Mucosa of descending colon (tissue), 3 donors: ENCODE measurements at places on chromosomes 12 and 14. TPM values are rescaled to one million over a fixed set of nuclear protein-coding genes. Genes with fewer than 3 reads are reported as not detected.

GRCh38 chr12:118377021-118377883 lies 897 bp downstream of the SUDS3 start:
- DNase-seq = no peak

DNA sequence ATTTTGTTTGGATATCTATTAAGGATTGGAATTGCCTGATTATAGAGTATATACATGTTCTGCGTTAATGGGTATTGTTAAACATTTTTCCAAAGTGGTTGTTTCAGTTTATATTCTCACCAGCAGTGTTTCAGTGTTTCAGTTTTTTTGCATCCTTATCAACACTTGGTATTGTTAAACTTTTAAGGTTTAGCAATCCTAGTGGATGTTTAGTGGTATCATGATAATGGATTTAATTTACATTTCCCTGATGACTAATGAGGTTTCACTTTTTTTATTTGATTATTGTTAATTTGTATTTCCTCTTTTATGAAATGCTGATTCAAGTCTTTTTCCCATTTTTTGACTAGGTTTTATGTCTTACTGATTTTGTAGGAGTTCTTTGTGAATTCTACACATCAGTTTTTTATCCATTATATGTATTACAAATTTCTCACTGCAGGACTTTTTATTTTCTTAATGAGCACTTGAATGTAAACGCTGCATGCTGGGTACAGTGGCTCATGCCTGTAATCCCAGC lies 23.7 kb downstream of the YLPM1 start:
- no peak for DNase-seq

GRCh38 chr14:102320033-102320660 lies 601 bp downstream of the ZNF839 start:
- DNase-seq = peak; percentile 46

- peak; percentile 93 for DNase-seq
These were observed 5.9 kb upstream of the BAZ2A start for GRCh38 chr12:56635806-56636674.

- no peak for DNase-seq
These were observed 20.2 kb downstream of the UBE3B start for GRCh38 chr12:109497675-109498074.

DNA sequence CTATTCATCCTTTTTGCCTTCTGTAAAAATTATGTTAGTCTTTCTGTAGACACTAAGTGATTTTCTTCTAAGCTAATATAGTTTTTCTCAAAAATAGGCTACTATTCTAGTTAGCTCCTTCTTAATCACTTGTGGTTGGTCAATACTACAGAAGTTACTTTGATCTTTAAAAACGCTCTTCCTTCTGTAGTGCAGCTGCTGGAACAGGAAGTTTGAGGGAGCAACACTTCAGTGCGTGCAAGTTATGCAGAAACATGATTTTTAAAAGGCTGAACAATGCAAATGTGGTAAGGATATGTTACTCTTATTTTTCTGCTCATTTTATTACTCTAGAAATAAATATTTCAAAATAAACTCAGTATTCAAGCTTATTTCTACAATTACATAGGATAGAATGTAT lies 11.1 kb upstream of the RERGL start:
- DNase-seq = no peak

DNA sequence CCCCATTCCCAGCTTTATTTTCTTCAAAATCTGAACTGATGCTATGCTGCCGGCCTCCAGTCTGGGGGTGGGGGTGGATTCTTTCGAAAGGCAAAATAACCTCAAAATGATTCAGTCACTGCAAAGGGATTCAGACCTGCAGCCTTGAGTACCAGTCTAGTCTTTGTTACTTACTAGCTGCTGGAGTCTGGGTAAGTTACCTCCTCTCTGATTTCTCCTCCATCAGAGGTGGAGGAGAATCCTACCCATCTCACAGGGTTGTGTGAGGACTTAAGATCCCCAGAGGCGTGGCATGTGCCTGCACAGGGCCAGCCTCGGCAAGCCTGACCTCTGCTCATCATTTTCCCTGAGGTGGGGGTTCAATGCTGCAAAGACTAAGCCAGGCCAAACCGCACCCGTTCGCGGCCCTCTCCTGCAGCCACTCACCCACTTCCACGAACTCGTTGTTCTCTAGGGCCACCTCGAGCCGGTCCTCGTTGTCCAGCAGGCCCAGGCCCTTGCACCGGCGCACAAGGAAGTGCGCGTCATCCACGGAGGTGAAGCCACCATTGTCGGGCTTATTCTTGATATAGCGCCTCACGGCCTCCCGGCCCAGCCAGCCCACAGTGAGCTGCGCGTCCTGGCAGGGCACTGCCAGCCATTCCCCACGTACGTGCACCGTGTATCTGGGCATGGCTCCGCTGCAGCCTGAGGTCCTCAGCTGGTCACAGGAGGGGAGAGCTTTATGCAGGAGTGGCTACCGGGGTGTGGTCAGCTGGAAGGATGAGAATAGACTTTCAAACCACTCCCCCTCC lies 709 bp downstream of the HAL start:
- DNase-seq = no peak

DNA sequence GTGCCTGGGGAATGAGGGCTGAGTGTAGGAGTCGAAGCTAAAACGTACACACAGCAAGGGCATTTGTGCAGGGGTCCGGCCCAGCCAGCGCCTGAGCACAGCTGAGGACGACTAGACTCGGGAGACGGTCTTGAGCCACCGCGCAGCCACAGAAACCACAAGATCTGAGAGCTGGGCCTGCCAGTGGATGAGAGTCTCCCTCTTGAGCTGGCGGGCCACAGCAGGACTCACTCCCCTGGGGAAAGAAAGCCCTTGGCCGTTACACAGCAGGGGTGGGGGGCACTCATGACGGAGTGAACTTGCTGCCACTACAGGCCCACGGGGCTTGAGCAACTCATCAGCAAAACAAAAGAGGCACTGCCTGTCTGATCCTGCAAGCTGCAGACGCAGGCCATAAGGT lies 23.0 kb downstream of the STX2 start:
- no peak for DNase-seq

DNA sequence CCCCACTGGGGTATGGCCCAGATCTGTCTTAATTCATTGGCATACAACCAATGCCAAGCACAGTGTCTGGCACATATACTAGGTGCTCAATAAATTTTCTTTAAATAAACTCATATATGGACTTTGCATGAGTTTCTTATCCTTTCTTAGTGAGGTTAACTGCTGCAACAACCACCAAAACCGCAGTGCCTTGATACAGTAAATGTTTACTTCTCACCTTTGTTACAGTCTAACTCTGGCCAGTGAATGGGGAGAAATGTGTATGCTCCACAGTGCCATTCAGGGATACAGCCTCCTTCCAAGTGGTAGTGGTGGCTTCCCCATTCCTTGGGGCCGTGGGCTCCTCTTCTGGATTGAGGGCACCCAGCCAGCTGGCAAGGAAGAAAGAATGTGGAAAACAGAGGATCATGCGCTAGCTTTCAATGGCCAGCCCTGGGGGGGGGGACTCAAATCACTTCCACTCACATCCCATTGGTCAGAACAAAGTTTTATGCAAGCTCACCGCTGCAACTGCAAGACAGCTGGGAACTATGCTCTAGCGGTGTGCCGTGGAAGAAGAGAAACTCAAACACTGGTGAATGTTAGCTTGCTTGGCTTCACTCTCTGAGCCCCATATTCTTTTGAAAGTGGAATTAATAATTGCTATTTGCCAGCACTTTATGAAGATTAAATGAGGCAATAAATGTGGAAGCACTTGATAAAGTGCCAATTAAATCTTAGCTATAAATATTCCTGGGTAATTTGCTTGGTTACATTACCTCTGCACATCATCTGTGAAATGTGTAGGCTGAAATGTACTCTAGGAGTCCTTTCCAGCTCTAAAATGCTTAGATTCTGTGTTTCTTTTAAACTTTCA lies 51.0 kb upstream of the SOCS2 start:
- DNase-seq = no peak

DNA sequence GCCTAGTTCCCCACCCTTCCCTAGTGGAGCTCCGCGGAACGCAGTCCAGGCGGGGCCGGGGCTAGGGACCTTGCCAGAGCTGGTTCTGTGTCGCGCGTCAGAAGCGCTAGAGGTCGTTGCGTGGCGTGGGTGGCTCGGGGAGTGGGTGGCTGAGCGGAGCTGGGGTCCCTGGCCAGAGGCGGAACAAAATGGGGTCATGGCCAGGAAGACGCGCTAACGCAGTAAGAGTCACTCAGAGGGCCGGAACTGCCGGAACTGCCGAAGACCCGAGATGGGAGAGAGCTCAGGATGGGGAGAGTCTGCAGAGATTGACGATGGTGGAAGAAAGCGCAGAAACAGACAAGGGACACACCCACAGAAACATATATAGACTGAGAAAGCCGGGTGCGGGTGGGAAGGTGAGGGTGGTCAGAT lies 4.8 kb downstream of the DGKA start:
- DNase-seq = peak; percentile 42

- DNase-seq = no peak
These were observed 53.8 kb downstream of the FZD10 start for GRCh38 chr12:130216031-130216430.

GRCh38 chr12:46153268-46153872 lies 115.5 kb downstream of the SLC38A1 start:
- DNase-seq = no peak

DNA sequence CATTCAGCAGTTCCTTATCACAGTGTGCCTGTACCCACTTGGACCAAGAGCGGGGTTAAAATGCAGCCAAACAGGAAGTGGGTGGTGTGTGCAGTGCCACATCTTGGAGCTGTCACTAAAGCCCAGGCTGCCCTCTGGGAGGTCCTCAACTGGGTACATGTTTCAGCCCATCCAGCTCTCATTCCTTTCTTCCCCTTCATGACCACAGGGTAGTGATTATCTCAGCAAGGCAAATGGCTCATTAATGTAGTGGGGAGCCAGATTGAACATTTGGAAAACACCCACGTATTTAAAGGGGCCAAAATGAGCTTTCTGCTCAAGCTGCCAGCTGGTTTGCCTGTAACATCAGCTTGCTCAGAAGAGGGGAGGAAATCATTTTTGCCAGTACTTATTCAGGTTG lies 210.8 kb upstream of the BTG1 start:
- no peak for DNase-seq

DNA sequence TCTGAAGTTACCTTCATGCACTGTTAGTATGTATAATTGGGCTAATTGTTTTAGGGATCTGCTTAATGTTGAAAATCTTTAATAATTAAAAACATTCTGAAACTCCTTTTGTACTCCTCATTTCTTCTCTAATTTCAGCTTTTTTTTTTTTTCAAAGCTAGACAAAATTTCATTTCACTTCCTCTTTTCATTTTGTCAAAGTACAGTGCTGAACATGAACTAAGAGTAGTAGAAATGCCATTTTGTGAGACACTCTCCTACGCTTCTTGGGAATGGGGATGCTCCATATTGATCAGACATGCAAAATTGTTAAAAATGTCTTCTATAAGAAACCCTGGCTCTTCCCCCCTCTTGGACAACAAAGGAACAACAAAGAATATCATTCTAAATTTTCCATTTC lies 1.7 kb downstream of the ABCD2 start:
- no peak for DNase-seq

DNA sequence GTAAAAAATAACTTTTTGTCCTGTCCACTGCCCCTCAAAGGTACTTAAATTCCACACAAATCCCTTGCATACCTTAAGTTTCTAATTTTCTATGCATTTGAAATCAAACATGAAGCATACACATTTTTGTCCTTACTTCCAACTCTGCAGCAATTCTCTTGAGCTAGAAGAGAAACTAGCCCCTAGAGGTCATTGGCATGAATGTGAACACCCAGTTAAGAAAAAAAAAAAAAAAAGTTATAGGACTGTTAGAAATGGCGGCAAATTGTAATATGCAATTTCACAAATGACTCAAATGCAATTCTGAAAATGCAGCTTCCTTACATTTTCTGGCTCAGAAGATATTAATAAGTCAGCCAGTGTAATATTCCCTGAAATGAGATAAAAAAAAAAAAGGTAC lies 4.6 kb upstream of the ESR2 start:
- DNase-seq = no peak

DNA sequence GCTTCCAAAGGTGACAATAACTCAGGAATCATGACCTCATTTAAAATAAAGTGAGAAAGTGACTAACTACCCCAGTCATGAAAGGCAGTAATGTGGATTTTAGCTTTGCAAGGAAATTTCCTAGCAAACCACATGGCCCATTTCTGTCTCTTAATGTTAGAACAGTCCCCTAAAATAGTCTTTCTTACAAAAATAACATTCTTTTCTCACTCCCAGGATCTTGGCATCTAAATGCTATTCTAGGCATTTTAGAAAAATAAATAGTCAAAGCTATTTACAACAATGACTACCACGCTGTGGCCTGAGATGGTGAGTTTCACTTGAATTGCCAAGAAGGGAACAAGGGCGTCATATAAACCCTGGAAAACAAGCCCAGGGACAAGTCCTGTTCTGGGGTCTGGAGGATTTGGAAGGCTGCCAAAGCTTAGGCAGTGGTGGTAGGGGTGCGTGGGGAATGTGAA lies 101.2 kb upstream of the CCDC175 start:
- DNase-seq = no peak

GRCh38 chr14:87992346-87992717 lies 650 bp downstream of the GALC start:
- DNase-seq = no peak

DNA sequence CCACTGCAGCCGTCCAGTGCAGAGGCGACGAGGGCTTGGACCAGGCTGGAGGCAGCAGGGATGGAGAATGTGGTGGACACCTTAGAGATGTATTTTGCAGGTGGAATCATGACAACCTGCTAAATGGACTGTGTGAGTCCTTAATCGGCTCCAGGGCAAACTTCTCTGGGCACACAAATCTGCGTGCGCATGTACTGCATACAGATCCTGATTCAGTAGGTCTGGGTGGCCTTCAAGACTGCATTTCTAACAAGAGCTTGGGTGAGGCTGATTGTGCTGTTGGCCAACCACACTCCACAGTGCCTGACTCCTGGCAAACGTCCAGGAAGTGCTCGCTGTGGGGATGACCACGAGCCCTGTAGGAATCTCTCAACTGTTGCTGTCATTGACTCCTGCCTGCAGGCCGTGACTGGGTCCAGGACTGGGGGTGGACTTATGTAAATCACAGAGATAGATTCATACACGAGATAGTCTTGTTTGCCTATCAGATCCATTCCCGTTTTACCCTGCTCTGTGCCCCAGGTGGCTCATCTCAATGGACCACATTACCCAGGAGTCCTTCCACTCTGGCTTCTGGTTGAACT lies 27.2 kb downstream of the JDP2 start:
- DNase-seq = no peak

DNA sequence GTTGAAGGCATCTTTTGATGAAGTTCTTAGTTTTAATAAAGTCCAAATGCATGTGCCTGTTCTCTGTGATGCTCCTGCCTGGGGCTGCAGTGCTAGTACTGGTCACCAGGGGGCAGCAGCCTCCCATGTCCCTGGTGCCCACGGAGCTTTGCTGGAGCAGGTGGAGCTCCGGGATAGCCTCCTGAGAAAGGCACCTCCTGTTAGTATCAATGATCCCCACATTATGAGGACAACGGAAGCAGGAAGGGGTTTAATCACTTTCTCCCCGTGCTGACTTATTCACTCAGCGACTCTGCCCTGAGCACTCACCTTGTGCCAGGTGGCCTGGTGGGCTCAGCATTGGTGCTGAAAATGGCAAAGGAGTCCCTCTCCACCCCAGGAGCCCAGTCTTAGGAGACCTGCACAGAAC lies 123.0 kb upstream of the PZP start:
- peak; percentile 82 for DNase-seq

GRCh38 chr12:60704171-60704914 lies 1108.5 kb downstream of the SLC16A7 start:
- DNase-seq = no peak

GRCh38 chr14:89920056-89920455 lies 34.5 kb downstream of the EFCAB11 start:
- DNase-seq = no peak

GRCh38 chr12:130499474-130499873 lies 161.8 kb downstream of the PIWIL1 start:
- no peak for DNase-seq

The MAP4K5 gene
- 65.8 TPM for total RNA-seq

The IL23A gene
- 0.55 TPM for total RNA-seq

The NFATC4 gene
- total RNA-seq = 112 TPM

The PDZRN4 gene
- 46.9 TPM for total RNA-seq

The LGALS3 gene
- 1,380 TPM for total RNA-seq
